ENCODE measurements at places on chromosomes 13 and 19. TPM values are rescaled to one million over a fixed set of nuclear protein-coding genes. Genes with fewer than 3 reads are reported as not detected.

GRCh38 chr19:17841810-17842662, 5.7 kb downstream of the JAK3 start:
- DNase-seq, result no peak

GRCh38 chr19:1276628-1277022, 1.3 kb downstream of the FAM174C start:
- DNase-seq, result no peak

- DNase-seq, result no peak
Measured at GRCh38 chr19:912181-913079, 589 bp downstream of the R3HDM4 start.

DNA sequence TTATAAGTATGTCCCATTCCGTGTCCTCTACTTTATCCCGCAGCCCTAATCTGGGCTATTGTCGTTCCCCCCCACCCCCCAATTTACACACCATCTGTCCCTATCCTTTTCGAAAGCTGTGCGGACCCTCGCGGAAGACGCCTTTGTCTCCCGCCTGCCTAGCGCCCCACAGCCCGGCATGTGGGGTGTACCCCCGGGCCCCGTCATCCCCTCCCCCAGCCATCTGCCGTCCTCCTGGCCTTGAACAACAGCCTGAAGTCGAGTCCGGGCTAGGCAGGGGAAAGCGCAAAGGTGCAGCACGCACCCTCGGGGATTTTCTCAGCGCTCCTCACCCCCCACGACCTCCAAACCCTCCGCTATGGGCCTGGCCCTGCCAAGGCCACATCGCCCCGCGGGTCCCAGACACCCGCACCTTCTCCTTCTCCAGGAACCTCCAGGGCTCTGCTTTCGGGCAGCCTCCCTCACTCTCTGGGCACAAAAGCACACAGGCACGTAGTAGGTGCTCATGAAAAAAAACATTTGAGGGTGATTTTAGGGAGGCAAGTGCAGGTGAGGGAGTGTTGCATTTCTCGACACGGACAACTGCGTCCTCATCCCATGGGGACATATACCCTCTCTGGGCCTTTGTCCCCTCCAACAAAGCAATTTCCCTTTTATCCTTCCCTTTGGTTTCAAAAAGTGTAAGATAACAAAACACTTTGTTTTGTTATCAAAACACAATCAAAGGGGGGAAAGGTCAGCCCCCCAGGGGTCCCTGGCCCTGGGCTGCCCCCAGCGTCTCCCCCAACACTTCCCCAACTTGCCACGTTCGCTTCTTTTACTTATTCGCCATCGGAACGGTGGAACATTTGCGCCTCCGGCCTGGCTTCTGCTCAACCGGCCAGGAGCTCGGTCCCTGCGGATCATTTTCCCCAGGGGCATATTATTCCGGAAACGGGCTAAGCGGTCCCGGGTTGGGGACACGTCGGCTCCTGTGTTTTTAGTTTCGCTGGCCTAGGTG, 16.4 kb downstream of the CCDC124 start:
- DNase-seq, result no peak

DNA sequence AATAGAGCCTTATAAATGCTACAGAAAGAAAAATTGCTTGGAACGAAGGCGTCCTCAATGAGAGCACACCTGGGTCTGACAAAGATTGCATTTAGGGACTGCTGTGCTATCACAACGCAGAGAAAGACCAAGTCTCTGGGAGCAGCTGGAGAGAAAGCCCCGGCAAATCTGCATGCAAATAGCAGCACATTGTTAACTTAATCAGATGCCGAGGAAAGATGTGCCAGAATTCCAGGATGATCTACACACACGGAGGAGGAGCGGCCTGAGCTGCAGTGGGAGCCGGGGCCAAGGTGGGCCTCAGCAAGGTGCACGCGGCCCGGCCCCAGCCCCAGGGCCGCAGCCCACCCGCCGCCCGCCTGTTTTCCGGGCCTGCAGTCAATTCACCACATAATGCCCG, 1.4 kb downstream of the ZNF536 start:
- no peak for DNase-seq

- DNase-seq, result no peak
Measured at GRCh38 chr19:4067396-4068046, 822 bp upstream of the ZBTB7A start.

GRCh38 chr13:30648522-30649012, 30.8 kb downstream of the USPL1 start:
- DNase-seq, result no peak

- no peak for DNase-seq
Measured at GRCh38 chr19:16867211-16867610, 21.6 kb upstream of the F2RL3 start.

The AXL gene
- 89.8 TPM for total RNA-seq

The KLK5 gene
- not detected for total RNA-seq

The RFPL4AL1 gene
- total RNA-seq, result not detected

The ZNRF4 gene
- total RNA-seq, result not detected

All from glomerular endothelial cell (primary cell).